ENCODE measurements at places on chromosomes 12 and 14.

DNA sequence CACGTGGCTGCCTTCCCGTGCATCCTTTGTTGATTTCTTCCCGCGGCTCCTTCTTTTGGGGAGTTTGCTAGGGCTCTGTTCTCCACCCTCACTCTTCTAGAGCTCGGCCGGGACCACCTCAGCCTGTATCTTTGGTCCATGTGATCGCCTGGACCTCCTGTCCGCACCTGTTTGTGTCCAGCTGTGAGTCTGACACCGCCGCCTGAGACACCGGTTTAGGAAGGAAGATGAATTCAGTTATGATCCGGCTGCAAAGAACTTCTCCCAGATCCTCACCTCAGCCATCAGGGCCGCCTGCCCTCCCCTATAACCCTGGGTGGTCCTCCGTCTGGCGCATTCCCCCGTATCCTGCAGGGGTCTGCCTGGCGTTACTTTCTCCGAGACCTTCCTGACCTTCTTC lies 690 bp upstream of the TDRD9 start:
- DNase-seq, result no peak

DNA sequence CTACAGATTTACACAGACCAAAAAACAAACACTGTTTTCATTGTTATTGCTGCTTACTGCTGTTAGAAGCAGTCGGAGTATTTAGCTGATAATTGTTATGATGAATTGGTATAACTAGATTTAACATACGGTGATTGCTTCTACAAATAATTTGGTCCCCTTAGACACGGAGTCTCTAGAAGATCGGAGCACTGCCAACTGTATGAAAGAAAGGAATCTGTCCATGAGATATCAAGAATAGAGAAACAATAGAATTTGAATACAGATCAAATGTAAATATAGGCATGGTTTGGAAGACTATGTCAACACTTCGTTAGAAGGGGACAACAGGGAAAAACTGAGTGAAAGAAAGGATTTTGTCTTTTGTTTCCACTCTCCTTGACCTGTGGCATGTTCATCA lies 110.9 kb downstream of the PPP2R5E start:
- no peak for DNase-seq

DNA sequence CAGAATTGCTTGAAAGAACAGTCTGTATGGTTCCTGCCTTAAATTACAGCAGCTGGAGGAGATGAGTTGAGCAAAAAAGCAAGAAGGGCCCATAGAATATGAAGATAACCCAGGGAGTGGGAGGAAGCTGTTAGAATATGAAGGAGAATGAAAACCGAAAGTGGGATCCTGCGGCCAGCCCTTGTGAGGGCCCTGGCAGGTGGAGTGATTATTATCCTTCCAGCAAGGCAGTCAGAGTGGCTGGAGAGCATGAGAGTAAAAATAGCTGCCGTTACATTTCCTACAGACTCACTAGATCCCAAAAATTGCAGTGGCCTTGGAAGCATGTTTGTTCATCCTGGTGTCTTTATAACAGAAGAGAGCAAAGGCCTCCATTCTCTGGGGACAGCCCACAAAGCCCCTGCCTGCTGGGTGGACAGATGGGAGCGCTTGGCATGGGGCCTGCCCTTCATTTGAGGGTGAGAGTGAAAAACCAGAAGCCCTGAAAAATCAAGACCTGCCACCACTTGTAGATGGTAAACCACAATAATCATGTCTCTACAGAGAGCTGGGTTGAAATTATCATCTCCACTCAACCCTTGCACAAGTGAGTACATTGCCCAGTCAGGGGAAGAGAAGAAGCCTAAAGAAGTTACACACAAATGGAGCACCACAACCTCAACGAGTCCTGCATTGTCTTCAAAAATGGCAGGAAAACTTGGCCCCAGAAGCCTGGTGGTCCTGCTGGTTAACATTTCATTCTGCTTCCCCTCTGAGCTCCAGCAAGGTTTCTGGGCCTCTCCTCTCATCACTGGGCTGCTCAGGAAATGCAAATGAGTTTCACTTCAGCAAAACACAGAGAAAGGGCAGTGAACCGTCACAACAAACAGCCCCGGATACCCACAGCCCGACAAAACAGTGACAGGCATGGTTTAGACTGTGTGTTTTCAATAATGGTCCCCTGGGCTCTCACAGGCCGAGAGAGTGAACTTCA lies 20.5 kb downstream of the ZDHHC22 start:
- DNase-seq, result no peak

DNA sequence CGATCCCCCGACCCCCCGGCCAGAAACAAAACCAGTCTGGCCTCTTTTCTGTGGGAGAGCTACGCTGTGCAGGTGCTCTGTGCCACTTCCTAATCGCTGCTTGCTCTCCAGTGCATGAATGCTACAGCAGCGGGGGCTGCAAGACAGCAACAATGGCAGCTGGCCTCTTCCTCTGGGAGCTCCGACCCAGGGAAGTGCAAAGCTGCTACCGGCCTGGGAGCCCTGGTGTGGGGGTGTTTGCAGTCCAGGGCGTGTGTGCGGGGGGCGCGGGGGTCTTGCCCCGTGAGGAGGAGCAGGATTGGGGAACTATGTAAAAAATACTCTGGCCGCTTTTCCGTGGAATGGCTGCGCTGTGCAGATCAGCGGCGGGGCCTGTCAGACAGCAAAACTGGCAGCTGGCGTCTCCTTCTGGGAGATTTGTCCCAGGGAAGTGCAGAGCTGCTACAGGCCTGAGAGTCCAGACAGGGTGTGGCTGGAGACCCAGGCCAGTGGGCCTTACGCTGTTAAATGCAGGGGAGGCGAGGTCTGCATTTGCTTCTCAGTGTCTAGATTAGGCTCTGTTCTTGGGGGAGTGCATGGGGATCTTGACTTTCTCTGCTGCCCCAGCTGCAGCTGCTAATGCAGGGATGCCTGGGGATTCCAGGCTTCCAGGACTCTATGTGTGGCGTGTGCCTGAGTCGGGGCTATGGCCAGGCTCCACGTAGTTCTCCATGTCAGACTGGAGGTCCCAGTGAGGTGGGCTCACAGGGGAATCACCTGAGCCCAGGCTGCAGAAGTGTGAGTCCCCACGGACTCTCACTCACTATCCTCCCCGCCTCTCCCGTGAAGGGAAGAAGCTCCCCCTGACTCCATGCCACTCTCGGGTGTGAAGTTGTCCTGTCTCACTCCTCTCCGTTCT lies 344.5 kb downstream of the AEBP2 start:
- DNase-seq, result no peak

DNA sequence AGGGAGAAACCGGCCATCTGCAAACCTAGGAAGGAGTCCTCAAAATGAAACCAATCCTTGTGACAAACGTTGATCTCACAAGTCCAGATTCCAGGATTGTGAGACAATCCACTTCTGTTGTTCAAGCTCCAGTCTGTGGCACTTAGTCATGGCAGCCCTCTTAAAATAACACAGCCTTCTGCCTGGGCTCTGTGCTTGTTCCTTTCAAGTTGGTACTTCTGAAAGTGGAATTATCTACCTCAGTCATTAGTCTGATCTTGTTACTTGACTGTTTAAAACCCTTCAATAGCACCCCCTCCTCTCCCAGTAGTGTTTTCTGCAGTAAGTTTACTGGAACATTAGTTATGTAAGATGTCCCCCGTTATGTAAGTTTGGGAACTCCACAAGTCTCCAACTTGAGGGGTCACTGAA lies 111.0 kb upstream of the HIF1A start:
- no peak for DNase-seq

DNA sequence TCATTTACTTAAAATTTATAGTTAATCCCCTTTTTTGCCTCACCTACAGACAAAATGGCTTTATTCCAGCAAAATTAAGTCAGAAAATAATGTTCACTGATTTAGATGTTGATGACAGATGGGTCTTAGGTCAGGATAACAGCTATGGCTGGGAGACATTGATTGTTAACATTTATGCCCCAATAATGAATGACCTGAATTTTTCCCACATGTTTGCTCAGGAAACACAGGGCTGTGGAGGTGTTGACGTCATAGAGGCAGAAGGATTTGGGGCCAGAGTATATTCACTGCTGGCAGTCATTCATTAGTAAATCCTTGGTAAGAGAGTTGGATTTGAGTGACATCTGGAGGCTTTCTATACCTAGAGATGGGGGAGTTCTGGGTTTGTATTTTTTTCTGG lies 121.3 kb downstream of the PDE3A start:
- DNase-seq, result no peak

DNA sequence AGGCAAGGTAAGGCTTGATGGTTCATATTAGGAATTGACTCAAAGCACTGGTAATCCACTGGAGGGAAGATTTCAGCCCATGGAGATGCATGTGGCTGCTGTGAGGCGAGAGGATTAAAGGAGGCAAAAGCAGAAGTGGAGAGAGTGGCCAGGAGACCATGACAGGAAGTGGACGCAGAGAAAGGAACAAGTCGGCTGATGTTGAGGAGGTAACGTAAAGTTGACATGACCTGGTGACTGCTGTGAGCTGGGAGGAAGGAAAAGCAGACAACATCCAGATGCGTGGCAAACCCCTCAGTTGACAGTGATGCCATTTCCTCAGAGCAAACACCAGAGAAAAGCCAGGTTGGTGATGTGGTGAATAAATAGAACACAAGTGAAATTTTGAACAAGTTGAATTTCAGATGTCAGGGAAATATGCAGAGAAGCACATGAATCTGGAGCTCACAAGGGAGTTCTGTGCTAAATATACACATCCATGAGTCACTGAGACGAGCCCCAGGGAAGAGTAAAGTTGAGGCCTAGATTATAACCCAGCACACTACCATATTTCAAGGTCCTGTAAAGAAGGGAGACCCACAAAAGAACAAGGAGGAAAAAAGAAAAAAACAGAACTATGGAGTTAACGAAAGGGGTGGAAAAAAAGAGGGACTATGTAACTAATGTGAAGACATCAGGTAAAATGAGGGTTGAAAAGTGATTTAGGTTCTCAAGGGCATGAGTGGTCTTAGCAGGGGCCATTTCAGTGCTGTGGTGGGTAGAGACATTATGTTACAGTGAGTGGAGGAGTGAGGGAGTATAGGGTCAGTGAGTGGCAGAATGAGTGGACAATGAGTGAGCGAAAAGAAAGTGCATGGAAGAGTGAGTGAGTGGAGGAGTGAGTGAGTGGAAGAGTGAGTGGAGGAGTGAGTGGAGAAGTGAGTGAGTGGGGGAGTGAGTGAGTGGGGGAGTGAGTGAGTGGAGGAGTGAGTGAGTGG lies 61.6 kb upstream of the GZMB start:
- DNase-seq, result no peak

DNA sequence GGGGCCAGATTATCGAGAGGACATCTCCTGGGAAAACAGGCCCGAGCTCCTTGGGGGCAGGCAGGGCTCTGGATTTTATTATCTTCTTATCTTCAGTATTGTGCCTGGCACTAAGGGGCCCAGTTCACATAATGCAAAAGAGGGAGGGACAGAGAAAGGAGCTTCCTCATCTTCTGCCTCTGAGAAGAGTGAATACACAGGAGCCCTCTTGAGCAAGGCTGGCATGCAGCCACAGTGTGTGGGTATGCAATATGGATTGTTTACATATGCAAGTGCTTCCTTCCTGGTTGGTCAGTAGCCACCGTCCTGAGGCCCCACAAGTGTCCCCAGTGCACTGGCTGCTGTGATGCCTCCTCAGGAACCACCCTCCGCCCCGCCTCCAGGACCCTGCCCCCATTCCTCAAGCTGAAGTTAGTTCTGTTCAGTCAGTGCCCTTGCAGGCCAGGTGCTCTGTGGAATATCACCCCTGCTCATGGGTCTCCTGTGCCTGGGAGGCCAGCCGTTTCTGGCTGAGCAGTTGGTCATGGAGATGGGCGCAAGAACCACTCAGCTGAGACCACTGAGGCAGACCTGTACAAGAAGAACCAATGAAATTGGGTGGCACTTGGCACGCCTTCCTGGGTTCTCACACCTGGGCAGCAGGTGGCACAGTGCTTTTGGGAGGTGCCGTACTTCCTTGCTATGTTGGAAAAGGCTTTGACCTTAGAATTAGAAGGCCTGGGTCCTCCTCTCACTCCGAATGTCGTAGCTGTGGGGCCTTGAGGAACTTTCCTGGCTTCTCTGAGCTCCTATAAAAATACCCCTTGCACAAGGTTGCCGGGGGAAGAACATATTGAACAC lies 35.1 kb upstream of the ACTN1 start:
- no peak for DNase-seq

GRCh38 chr12:95182868-95183415 lies 34.3 kb downstream of the FGD6 start:
- DNase-seq, result no peak

DNA sequence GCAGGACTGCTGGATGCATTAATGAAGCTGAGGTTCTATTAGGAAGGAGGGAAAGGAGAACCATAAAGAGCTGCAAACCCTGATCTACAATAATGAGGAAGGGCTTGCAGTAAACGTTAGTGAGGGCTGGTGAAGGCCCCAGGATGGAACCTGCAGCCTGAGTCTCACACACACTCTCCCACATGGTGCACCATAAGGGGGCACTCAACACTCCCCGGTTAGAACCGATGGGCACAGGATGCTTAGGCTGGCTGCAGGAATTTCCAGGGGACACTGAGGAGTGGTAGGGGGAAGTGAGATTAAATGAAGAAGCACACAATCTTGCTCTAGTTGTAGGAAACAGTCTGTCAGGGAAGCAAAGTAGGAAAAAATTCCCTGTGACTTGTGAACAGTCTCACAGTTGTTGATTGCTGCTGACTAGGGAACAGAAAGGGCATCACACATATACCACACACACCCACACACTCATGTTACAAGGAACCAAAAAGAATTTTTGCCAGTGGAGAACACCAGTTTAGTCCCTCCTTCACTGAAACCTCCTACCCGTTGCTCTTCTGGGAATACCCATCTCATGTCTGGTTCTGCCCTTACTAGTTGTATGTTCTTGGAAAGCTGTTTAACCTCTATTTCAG lies 56.2 kb upstream of the FERMT2 start:
- DNase-seq, result no peak

GRCh38 chr12:16523284-16523950 lies 82.5 kb downstream of the LMO3 start:
- no peak for DNase-seq

GRCh38 chr14:71863049-71863448 lies 69.2 kb upstream of the RGS6 start:
- no peak for DNase-seq

- DNase-seq, result no peak
These were observed 52.6 kb downstream of the DYRK2 start for GRCh38 chr12:67701121-67701520.

DNA sequence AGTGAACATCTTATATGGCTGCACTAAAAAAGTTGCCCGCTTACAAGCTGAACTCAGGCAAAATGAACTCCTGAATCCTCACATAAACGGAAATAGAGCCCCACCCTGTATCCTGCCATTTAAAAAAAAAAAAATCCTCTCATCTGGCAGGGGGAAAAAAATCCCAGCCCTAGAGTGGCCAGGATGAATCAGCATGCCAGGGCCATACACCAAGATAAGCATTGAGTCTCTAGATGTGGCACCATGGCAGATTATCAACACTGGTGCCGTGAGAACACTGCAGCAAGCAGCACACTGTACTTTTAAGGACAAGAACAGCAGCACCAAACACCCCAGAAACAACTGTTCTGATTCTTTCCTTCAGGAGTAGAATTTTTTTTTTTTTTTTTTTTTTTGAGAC lies 65.5 kb downstream of the RASSF3 start:
- DNase-seq, result no peak

GRCh38 chr12:45322810-45323209 lies 106.9 kb downstream of the ANO6 start:
- DNase-seq, result no peak
